Endothelial cell of coronary artery (primary cell): ENCODE measurements at places on chromosomes 13 and 19. TPM values are rescaled to one million over a fixed set of nuclear protein-coding genes. Genes with fewer than 3 reads are reported as not detected.

The CEBPA gene
- 0.09 and 0.18 TPM in 2 replicates for total RNA-seq

The ZNF227 gene
- 16.1 and 19.8 TPM in 2 replicates for total RNA-seq

The IGSF23 gene
- total RNA-seq: 0.27 and 0.28 TPM in 2 replicates

The ARRDC2 gene
- 8.5 and 20.0 TPM in 2 replicates for total RNA-seq

The CNFN gene
- not detected in 2 replicates for total RNA-seq

The ARHGAP33 gene
- 1.3 and 1.4 TPM in 2 replicates for total RNA-seq

The CHAF1A gene
- 8.6 and 13.9 TPM in 2 replicates for total RNA-seq

The U2AF2 gene
- total RNA-seq: 103 and 137 TPM in 2 replicates

The MAP3K10 gene
- 4.4 and 8.1 TPM in 2 replicates for total RNA-seq

The ONECUT3 gene
- not detected in 2 replicates for total RNA-seq

The AKT1S1 gene
- 7.6 and 9.1 TPM in 2 replicates for total RNA-seq

The FUT2 gene
- total RNA-seq: not detected in 2 replicates

The THSD8 gene
- total RNA-seq: not detected in 2 replicates

The ABCA7 gene
- 4.0 and 4.8 TPM in 2 replicates for total RNA-seq

The TLE2 gene
- 11.8 and 47.5 TPM in 2 replicates for total RNA-seq

The ZNF524 gene
- 10.0 and 15.4 TPM in 2 replicates for total RNA-seq

The TYROBP gene
- not detected in 2 replicates for total RNA-seq

The SIAH3 gene
- under 0.01 TPM in 1 of 2 replicates, not detected in the other for total RNA-seq

The STX10 gene
- total RNA-seq: 69.3 and 76.5 TPM in 2 replicates

The ZNRF4 gene
- total RNA-seq: not detected in 2 replicates

The CLN5 gene
- 22.1 and 25.3 TPM in 2 replicates for total RNA-seq
